ENCODE measurements at places on chromosomes 2 and 18.

- peak; percentile 41 for DNase-seq
These were observed at the start of gene TCF4 for GRCh38 chr18:55588111-55588869. TSS of gene TCF4 (minus strand) at chr18:55588192. CDS start at chr18:55587116, 1,076 bp downstream.

DNA sequence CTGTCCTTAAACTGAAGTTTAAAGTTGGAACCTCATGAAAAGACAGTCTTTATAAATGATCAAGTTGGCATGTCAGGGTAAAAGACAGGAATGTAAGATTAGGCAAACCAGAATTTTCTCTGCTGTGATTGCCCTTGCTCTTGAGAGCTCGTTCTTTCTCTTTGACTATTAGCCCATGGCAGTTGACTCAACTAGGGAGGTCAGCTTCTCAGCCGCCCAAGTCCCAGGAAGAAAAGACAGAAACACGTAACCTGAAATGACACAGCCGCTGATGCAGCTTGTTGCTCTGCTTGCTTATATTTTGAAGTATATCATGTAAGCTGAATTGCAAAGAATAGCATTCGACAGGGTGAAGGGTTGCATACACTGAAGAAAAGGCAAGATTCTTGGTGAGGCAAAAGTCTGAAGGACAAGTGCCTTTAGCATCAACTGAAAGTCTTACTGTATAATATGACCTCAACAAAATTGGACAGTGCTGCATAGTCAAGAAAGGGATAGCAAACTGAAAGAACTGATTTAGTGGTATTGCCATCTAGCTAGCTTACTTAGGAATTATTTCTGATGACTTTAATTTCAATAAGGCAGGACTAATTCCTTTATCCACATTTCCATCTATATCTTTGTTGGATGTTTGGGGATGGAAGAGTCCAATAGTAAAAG lies 54.7 kb downstream of the ARHGAP15 start:
- DNase-seq: no peak

DNA sequence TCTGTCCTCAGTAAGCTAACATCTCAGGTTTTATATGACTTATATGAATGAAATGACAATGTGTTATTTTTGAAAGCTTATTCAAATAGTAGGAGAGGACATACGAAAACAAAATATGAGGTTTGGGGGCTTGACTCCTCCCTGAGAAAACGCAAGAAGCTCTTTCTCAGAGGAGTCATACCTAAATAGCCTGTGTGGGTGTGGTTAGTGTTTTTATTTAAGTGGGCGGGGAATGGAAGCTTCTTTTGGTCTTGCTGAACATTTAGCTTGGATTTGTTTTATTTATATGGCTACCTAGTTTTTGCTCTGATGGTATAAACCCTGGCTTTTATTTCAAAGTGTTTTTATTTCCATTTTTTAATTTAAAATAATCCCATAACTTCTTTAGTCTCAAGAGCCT lies 72.1 kb upstream of the DSG1 start:
- DNase-seq: no peak

- no peak for DNase-seq
These were observed 201.9 kb upstream of the SLC8A1 start for GRCh38 chr2:40653829-40654228.

DNA sequence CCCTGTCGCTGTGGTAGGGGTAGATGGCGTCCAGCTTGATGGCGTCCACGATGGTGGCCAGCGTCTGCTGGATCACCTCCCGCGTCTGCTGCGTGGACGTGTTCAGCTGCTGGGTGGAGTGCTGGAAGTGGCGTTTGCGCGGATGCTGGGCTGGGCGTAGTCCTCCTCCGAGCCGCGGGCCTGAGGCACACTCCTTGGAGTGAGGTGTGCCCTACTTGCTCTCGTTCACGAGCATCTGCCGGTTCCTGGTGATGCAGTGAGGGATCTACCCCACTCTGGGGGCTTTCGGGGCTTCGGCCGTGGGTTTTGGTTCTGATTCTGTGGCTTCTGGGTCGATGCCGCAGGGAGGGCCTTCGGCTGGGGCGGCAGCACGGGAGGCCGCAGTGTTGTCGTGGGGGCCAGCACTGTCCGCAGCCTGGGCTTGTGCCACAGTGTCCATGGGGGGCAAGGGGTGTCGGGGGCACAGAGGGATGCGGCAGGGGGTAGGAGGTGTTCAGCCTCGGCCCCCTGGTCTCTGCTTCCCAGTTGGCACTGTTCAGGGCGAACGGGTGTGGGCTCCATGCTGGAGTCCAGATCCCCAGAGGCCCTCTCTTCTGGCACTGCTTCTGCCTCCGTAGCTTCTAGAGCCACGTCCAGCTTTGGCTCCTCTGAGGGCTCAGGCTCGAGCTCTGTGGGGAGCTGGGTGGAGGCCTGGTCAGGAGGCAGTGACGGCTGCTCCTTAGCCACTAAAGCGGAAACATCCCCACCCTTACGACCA lies 890.6 kb upstream of the LRRTM1 start:
- DNase-seq: no peak

DNA sequence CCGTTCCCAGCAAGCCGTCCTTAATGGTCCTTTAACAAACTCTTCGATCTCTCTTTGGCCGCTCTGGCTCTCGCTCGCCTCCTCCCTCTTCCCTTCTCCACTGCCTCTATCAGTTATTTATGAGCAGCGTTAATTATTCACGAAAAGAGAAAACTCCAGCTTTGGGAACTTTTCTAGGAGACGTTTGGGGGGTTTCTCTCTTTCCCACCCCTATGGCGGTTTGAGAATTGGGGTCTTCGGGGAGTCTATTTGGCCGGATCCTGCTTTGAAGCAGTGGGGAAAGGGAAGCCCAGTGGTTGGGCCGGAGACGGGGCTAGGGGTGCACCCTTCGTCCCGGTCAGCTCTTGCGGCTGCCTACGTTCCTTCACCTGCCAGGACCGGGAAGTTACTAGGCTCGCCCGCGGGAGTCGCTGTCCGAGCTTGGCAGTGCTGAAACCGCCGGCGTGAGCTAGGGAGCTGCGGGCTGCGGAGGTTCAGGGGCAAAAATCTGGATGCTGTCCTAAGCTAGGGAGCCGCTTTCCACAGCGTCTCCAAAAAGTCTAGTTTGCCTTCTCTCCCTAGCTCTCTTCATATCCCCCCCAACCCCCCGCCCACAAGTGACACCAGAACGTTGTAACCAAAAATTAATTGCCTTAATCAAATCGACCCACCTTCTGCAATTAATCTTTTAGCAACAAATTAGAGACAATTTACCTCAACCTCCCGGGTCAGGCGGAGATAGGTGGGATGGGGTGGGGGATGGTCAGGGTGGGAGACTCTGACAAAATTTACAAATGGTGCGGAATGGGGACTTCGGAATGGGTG lies 8.9 kb upstream of the SKOR2 start:
- DNase-seq: no peak

DNA sequence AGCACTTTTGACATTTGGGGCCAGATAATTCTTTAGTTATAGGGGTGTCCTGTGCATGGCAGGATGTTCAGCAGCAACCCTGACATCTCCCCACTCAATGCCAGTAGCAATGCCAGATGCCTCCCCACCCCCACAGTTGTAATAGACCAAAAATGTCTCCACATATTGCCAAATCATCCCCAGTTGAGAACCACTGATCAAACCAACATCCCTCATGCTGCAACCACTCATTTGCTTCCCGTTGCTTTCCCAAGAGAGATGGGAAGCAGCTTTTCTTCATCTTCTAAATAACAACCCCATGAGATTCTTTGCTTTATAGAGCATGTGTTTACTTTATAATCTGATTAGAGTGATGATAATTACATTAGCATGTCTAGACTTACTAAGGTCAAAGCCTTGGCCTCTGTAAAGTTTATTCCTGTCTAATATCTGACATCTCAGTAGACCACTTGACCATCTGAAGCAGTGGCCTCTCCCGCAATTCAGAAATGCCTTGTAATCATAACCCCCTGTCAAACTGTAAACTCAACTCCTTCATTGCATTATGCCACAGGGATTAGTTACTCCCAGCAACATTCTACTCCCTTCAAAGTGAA lies 28.7 kb upstream of the C1D start:
- DNase-seq: no peak

GRCh38 chr2:44743473-44743872 lies 198.0 kb upstream of the SIX3 start:
- DNase-seq: no peak

DNA sequence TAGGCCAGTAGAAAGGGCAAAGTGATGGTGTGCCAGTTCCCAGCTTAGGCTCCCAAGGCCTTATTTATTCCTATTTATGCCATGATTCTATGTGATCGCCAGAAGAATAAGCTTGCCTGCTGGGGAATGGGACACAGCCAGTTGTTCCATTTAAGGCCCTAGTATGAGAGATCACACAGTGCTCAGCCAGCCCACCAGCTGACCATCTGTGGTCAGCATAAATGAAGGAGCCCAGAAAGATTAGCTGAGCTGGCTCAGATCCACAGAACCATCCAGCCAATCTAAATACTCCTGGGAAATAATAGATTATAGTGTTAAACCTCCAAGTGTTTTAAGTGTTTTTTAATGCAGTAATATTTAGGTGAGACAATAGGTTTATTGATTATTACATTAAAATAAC lies 12.6 kb upstream of the L3MBTL4 start:
- DNase-seq: no peak

- DNase-seq: no peak
These were observed 1193.9 kb upstream of the CELF4 start for GRCh38 chr18:38759457-38759856.

DNA sequence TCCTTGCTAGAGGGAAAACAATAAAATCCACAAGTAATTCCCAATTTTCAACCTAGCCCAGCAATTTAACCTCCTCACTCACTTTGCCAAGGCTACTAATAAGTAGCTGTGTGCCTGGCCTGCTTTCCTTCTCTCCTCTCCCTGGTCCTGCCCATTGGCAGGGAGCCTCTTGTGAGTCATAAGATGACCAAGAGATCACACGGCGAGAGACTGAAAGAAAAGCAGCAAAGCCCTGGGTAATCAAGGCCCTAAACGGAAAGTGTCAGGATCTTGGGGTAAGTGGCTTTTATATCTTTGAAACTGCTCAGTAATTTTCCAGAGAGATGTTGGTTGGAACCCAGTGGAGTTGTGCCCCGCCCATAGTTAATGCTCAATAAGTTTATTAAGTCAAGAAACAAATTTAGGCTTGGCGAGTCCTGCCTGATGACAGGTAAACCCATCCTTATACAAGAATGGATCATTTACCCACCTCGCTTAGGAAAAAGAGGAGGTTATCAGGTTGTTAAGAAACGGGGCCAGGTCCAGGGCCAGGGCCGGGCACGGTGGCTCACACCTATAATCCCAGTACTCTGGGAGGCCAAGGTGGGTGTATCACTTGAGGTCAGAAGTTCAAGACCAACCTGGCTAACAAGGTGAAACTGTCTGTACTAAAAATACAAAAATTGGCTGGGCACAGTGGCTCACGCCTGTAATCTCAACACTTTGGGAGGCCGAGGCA lies 10.0 kb upstream of the ADAM17 start:
- no peak for DNase-seq

GRCh38 chr2:149430743-149431736 lies 100.7 kb downstream of the LYPD6 start:
- DNase-seq: no peak

DNA sequence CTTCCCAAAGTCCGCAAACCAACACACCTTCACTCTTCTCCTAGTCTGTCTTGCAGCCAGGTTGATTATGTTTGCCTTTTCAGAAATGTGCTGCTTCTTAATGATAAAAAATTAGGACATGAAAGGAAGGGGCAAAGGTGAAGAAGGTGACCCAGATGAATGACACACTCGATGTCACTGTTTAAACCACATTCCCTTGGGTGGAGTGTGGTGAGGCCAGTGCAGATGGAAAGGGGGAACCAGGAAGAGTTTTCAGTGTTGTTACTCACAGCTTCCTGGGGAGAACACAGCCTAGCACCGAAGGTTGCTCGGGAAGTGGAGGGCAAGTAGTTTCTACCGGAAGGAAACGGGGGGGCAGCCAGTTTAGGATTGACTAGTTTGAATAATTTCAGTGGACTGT lies 57.2 kb upstream of the BOD1L2 start:
- DNase-seq: no peak

GRCh38 chr18:23169673-23170044 lies 34.4 kb downstream of the CABLES1 start:
- no peak for DNase-seq

DNA sequence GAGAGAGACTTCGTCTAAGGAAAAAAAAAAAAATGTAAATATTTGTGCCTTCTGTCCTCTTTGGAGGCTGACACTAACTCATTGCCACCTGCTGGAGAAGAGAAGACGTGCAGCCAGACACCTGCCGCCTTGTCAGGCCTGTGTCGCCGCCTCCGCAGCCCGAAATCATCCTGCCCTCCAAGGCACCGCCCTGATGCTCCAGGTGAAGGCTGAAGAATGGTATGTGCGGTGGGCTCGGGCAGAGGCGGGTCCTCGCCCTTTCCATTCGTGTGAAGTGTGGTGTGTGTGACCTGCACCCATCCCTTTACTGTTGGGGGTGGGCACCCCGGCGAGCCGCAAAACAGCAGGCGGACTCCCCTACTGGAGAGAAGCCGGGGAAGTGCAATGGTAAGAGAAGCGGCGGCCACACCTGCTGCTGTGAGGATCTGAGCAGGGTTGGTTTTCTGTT lies 60.4 kb downstream of the FAM161A start:
- peak; percentile 71 for DNase-seq

GRCh38 chr2:111938392-111938791 lies 40.0 kb downstream of the MERTK start:
- DNase-seq: no peak

- no peak for DNase-seq
These were observed 4.7 kb downstream of the SNORC start for GRCh38 chr2:232874677-232875223.

- no peak for DNase-seq
These were observed 20.7 kb downstream of the ACVR2A start for GRCh38 chr2:147865560-147865959.

GRCh38 chr18:37341473-37342086 lies 224.0 kb downstream of the CELF4 start:
- no peak for DNase-seq

GRCh38 chr2:238159661-238160205 lies 963 bp downstream of the ERFE start:
- no peak for DNase-seq

GRCh38 chr18:63446266-63446665 lies 24.0 kb upstream of the VPS4B start:
- no peak for DNase-seq

DNA sequence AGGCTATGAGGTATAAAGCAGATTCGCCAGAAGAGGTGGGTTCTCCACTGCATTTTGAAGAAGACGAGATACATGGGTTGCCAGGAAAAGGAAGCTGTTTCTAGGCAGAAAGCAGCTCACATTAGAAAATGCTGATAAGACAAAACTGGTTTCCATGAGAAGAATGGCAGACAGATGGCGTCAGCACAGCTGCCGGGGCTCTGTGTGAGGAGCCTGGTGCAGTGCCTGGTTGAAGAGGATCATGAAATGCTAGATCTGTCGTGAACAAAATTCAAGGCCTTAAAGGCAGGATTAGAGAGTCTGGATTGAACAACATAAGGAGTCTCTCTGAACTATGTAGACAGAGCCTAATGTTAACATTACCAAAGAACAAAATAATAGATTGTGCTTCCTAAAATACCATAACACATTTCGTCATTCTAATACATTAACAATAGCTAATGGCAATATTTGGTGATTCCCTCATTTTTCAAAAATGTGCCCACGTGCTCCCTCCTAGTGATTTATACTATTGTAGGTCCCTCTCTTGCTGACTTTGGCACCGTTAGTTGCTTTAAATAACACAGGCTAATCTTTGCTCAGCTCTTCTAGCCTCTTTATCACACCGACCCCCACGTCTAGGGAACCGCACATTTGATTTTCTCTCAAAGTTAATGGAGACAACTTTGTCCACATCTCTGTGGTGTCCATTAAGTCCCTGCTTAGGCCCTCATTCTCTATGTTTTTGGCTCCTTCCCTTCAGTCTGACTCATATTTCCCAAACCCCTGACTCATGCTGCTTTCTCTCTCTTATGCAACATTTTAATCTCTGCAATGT lies 38.2 kb downstream of the EFEMP1 start:
- DNase-seq: no peak

GRCh38 chr2:20430035-20430434 lies 16.8 kb upstream of the RHOB start:
- DNase-seq: no peak

All from CD4-positive, alpha-beta T cell treated with Interleukin-17A for 4 hours (primary cell).